Stimulated activated CD4-positive, alpha-beta T cell treated with anti-CD3 and anti-CD28 coated beads, TNF-alpha, amount 100 ng/mL, for 48 hours (primary cell): ENCODE measurements at places on chromosomes 7 and 10.

GRCh38 chr10:51687296-51687695 lies 12.1 kb downstream of the CSTF2T start:
- no peak for DNase-seq

- no peak for DNase-seq
These were observed 163.5 kb upstream of the AGK start for GRCh38 chr7:141387521-141388217.

- no peak for DNase-seq
These were observed 149.9 kb downstream of the WDR37 start for GRCh38 chr10:1206101-1206500.

GRCh38 chr10:112565434-112566053 lies 118.5 kb downstream of the VTI1A start:
- no peak for DNase-seq

- DNase-seq, result no peak
These were observed 608.2 kb downstream of the PARD3 start for GRCh38 chr10:34206935-34207268.

DNA sequence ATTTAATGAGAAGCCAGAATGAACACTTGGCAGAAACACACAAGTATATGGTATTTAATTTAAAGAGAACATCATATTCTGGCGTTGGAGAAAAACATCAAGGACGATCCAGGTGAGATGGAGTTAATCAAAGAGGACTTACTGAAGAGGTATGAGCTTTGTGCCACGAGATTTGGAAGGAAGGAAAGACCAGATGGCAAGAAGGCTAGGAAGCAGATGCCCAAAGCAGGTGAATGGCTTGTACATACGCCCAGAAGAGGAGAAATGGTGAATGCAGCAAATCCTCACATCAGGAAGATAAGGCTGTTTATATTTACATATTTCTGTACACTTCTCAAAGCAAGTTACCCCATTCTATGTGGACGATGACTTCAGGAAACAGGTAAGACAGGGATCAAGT lies 163.9 kb upstream of the PLXNA4 start:
- no peak for DNase-seq

DNA sequence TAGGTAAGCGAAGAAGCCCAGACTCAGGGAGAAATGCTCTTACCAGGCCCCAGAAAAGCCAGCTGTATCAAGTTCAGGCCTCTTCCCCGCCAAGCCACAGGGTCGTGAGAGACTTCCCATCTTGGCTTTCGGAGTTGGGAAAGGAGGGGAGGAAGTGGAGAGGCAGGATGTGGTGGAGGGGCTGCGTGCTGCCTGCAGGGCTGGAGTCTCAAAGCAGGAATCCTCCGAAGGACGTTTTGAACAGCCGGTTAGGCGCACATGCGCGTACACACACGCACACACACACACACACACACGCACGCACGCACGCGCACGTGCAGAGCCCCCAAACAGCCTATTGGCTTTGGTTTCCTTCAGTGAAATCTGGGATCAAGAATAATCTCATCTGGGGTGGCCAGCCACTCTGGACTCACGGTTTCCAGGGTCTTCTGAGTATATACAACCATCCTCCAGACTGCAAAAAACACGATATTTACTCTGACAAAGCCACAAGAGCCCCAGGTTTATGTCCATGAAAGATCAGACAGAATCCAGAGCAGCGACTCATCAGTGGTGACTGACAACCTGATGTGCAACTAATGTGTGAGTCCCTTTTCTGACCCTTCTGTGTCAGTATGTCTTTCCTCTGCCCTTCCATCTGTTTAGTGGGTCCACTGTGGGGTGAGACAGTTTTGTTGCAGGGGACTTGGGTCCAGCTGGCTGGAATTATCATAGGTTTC lies 115.0 kb upstream of the ZNF438 start:
- DNase-seq, result no peak

- no peak for DNase-seq
These were observed 20.5 kb upstream of the PLPP4 start for GRCh38 chr10:120436439-120437112.

DNA sequence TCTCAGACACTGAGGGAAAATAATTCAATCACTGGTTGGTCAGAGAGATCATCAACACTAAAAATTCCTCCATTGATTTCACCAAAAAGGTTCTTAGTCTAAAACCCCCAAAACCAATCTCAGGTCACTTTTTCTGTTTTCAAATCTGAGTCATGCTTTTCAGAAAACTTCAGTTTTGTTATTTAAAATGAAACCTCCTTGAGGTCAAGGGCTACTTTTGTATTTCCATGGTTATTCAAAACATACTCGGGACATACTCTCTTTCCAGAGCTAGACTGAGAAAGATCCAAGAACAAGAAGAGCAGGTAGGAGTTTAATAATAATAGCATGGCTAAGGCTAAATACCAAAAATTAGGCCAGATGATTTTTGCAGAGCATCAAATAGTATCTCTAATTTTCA lies 152.8 kb downstream of the SDHAF3 start:
- no peak for DNase-seq
